NCI-H2227 treated with DMSO at 0.1 percent for 48 hours (cell line): ENCODE measurements at places on chromosomes 2 and 18.

- DNase-seq = no peak
Measured at GRCh38 chr2:241665731-241666440, 20.7 kb downstream of the DTYMK start.

DNA sequence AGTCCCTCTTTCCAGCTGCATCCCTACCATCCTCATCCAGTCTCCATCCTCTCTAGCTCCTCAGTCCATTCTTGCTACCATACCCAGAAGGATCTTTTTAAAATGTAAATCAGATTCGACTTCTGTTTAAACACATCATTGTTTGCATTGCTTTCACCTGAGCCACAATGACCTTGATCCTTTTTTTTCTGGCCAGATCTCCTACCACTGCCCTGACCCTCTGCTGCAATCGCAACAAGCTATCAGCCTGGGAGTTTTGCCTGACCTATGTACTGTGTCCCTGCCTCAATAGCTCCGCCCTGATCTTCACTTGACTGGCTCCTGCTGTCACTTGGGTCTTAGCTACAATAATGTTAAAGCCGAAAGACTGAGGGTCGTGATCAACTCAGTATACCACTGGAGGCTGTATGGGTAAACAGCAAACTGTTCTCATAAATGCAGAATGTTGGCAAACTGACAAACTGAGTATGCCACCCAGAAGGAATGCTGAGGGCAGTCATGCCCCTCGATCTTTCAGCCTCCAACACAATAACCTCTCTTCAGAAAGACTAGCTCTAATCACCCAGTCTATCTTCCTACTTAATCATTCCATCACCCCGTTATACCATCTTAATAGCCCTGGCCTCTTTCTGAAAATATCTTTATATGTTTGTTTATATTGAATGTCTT, 2.6 kb upstream of the RBM43 start:
- no peak for DNase-seq

- no peak for DNase-seq
Measured at GRCh38 chr18:79625924-79626561, 53.6 kb upstream of the CTDP1 start.

DNA sequence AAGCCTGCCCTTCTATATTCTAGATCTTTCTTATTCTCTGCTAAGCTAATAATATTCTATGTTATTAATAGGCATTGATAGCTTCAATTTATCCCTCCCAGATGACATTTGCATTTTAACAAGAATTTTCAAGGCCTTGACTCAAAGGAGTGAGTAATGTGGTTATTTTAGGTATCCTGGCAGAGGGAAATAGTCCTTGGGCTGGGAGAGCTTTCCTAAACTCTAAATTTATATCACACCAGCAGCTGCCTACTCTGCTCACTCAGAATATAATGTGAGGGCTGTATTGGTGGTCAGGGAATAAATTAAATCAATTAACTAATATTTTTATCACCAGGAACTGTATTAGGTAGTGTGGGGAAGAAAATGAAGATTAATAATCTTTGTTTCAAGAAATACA, 74.8 kb upstream of the ADAM23 start:
- DNase-seq = no peak

DNA sequence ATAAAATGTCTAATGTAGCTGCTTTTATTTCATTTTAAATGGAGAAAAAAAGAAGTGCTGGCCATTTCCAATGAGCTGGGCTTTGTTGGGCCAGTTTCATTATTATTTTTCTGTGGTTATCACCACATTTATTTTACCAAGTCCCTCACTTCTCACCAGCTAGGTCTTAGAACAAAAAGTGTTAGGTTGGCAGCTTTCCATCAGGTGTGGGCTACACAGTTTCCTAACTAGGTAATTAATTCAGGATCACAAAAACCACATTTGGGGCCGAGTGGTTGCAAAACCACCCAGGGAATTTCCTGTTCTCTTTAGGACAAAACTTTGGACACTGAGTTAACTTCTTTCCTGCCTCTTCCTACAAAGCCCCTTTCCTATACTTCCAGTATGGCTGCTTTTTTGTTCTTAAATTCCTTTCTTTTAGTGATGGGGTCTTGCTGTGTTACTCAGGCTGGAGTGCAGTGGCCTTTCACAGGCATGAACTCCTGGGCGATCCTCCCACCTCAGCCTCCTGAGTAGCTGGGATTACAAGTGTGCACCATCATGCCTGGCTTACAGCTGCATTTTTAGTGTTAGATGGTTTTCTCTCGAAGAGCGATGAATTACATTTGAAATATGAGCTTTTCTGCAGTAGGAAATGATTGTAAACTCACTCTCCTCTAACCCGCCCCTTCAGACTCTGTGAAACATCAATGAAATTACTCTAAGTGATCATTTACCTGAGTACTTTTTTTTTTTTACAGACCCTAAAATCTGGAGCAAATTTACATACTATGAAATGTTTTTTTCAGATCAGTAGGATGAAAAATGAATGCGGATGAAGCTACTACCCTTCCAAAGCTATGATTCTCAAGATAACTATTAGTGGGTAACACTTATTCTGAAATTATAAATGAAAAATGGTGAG, 2.6 kb upstream of the ZFP36L2 start:
- DNase-seq = no peak

DNA sequence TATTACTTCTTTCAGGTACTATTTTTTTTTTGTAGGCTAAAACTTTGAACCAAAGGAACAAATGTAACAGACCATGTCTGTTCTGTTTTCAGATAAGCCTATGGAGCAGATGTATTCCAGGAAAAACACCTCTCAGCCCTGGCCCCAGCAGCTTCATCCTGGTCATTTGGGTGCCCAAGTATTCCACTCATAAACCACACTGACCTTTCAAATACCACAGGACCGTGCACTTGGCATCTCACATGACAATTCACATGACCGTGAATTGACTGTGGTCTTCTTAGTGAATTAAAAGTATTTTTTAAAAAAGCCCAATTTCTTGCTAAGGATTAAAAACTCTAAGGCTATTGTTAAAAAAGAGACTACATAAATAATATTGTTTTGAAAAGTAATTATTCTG, 50.2 kb downstream of the SMIM21 start:
- no peak for DNase-seq

DNA sequence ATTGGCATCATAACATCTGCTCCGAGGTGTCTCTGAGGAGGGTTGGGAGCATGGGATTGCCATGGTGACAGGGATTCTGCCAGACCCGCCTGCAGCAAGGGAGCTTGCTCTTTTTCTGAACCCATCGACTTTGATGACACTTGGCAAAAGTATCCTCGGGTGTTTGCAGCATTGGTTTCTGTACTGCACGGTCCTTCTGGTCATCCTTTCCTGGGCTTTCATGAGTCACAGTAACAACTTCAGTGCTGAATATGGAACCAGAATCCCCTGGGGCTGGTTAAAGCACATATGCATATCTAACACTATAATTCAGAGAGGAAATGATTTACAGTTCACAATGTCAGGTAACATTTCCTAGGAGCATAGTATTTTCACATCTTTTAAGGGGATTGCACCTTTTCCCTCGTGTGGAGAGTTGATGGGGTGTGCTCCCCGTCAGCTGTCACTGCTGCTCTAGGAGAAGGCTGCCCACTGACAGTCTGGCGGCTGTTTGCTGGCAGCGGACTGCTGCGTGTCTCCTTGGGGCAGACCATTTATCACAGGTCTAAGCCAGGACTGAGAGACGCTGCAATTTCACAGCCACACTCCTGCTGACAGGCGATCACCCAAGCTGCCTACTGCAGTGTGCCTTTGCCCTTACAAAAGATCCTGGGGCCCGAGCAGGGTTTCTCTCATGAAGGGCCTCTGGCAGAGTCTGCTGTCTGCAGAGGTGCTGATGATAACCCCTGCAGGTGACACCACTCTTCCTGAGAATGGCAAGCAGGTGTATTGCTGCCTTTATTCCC, 425.3 kb downstream of the THSD7B start:
- DNase-seq = peak; percentile 31

GRCh38 chr2:21356086-21356856, 232.5 kb downstream of the TDRD15 start:
- no peak for DNase-seq

DNA sequence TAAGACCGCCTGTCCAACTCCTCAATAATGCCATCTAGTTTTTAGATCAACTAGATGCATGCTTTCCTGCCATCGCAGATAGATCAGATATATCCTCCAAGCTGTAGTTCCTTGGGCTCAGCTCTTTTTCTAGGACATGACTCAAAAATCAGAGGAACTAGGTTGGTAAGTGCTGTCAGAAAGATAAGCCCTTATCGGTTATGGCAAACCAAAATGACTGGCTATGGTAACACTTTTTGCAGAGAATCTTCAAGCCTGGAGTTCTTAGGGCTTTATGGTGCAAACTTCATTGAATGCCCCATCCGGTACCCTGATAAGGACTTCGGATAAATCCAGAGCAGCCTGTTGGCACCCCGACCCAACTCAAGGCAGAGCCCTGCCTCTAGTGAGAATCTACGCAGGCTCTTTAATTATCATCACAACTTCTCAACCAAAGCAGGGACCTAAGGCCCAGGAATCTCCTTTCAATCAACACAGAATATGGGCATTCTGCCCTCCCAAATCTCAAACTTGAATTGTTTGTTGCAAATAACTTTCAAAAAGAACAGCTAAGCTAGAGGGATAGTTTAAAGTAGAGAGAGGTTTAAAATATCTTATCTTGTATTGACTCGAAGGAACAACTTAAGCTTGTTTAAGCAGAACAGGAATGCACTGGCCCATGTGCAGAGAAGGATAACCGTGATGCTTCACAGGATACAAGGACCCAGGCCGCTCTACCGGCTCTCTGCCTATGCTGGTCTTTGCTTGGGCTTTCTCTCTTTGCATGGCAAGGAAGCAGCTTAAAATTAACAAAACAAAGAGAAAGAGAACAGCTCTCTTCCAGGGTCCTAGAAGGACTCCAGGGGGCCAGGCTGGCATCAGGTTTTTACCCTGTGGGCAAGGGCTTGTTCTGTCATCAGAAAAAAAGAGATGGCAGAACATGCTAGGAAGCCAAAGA, 3.4 kb upstream of the CYP1B1 start:
- DNase-seq = no peak

- DNase-seq = no peak
Measured at GRCh38 chr2:29469516-29469915, 354.3 kb downstream of the CLIP4 start.

GRCh38 chr2:88265352-88266303, 95.5 kb downstream of the THNSL2 start:
- no peak for DNase-seq

DNA sequence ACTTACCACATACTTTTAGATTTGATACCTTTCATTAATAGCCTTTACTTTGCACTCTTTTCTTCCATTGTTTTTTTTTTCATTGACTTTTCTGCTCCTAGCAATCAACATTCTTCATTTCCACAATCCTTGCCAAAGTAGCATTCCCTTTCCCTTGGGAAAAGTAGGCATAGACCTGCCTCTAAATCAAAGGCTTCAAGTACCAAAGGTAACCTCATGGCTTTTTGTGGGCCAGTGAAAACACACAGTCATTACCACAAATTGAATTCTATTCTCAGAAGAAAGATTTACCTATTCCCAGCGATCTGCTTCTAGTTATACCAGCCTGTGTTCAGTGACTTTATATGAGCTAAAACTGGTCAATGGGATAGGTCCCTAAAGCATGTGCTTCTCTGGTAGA, 109.2 kb downstream of the SOCS6 start:
- DNase-seq = no peak

GRCh38 chr2:180657054-180657453, 323.4 kb upstream of the UBE2E3 start:
- no peak for DNase-seq

GRCh38 chr2:188668017-188668680, 306.0 kb upstream of the COL3A1 start:
- no peak for DNase-seq

DNA sequence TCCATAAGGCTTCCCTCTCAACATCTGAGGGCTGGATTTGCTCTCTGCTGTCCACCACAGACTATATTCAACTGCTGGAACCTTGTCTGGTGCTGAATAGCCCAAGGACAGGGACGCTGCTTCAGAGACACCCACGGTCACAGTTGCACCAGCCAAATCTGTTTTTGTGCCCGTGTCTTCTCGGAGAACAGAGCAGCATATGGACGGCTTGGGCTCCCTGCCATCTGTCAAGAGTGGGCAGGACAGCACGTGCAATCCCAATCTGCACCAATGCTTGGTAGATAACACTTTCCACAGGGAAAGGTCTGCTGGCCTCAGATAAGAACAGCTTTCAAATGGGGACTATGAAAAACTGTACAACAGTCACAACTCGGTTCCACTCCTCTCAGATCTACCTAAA, 466.1 kb downstream of the TGIF1 start:
- no peak for DNase-seq
